Epithelial cell of alveolus of lung (primary cell): ENCODE measurements at places on chromosomes 11 and 22. TPM values are rescaled to one million over a fixed set of nuclear protein-coding genes. Genes with fewer than 3 reads are reported as not detected.

Gene PAMR1
- 22.2 and 123 TPM in 2 replicates for total RNA-seq

Gene CASP1
- total RNA-seq, result 22.5 and 44.0 TPM in 2 replicates

Gene MYOD1
- 5.3 TPM in 1 of 2 replicates, not detected in the other for total RNA-seq

Gene QSER1
- total RNA-seq, result 17.8 and 23.6 TPM in 2 replicates

Gene PVALB
- not detected in 2 replicates for total RNA-seq

Gene CRYBB3
- not detected in 2 replicates for total RNA-seq

Gene GP1BB
- 2.3 and 7.1 TPM in 2 replicates for total RNA-seq
